Omental fat pad (tissue), 4 donors: ENCODE measurements at places on chromosomes 12 and 14. TPM values are rescaled to one million over a fixed set of nuclear protein-coding genes. Genes with fewer than 3 reads are reported as not detected.

DNA sequence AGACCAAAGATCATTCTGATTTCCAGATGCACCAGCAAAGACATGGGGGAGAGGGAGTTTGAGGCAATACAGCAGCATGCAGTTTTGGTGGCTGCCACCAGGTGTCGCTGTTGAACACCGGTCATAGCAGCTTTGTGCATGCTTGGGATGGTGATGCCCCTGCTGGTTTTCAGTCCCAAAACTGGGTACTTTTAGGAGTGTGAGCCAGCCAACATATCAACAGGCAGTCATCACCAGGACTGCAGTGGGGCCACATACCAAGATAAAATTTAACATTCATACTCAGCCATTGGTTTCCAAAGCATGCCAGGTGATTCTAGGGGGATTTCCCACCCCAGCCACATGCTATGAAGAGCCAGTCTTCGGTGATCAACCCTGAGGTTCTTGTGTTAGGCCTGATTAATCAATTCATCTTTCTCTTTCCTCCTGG is 64.2 kb downstream of the PHETA1 start:
- no peak for DNase-seq

- DNase-seq = no peak
Observed at GRCh38 chr14:21311614-21312013, 31.7 kb downstream of the RPGRIP1 start.

DNA sequence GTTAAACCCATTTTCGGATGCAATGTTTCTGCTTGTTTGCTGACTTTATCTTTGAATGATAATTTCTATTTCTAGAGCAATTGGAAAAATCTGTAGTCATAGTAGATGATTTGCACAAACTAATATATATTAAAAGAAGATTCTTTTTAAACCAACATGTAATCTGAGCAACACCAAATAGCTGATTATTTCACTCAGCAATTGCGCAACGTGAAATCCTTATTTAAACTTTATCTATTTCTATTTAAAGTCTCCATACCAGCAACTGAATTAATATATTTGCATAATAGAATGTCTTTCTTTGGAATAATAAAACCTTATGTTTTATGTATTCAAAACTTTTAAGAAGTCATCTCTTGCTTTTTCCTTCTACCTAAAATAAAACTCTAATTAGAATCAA is 1132.4 kb downstream of the FLRT2 start:
- no peak for DNase-seq

- no peak for DNase-seq
Observed at GRCh38 chr12:47964106-47964728, 821 bp downstream of the TMEM106C start.

DNA sequence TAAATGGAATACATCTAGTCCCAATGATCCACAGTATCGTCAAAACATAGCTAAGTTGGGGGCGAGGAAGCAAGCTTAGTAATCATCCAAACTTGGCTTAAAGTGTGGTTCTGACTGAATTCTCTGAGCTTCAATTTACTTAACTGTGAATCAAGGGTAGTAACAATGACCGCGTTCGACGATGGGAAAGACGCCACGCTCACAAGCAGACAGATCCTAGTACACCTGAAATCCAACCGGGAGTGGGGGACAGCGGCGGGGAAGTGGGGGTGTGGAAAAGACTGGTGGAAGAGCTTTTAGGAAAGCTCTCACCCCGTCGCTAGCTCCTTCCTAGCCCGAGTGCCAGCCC is 433 bp downstream of the COX16 start:
- no peak for DNase-seq

- DNase-seq = no peak
Observed at GRCh38 chr12:19833775-19834501, 394.6 kb downstream of the AEBP2 start.

DNA sequence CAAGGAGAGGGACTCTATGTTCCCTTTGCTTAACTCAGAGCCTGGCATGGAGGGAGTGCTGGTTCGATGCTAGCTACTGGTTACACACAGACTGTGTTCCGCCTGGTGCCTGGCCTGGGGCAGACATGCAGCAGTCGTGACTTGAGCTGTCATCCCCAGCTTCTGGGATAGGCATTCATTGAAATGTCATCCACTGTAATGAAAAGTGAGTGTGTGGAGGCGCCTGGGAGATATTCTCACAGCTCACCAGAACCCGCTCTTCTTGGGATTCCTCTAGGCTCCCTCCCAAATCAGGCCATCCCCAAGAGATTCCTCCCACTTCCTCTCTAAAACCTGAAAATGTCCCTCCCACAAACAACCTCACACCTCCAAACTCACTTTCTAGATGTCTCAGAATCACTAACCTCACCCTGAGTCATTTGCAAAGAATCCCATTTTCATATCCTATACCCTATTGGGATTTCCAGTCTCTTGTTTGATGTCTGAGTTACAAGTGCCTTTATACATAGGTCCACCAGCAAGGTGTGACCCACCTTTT is 82.8 kb downstream of the CRACR2A start:
- DNase-seq = no peak

DNA sequence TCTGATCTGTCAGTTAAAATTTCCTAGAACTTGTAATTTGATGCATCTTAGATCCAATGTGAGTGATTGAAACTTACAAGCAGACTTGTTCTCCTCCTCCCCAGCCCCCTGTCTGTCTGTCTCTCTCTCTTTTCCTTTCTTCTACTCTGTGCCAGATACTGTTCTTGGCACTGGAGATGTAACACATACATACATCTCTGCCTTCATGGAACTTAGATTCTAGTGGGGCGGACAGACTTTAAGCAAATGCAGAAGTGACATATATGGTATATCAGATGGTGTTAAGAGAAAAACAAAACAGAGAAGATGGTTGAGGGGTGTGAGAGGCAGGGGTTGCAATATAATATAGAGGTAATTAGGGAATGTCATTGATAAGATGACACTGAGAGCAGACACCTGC is 6.6 kb downstream of the CHST11 start:
- no peak for DNase-seq

- DNase-seq = no peak
Observed at GRCh38 chr12:116389990-116390389, 112.5 kb upstream of the MED13L start.

DNA sequence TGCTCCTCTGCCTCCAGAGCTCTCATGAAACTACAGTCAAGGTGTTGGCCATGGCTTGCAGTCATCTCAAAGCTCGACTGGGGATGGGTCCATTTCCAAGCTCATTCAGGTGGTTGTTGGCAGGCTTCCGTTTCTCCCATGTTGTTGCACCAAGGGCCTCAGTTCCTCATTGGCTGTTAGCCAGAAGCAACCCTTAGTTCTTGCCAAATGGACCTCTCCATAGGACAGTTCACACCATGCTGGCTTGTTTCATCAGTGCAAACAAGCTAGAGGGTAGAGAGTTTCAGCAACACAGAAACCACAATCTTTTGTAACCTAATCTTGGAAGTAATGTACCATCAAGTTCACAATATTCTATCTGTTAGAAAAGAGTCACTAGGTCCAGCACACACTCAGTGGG is 22.7 kb upstream of the PPM1A start:
- no peak for DNase-seq

- DNase-seq = no peak
Observed at GRCh38 chr14:55837467-55837866, 257.5 kb downstream of the KTN1 start.

DNA sequence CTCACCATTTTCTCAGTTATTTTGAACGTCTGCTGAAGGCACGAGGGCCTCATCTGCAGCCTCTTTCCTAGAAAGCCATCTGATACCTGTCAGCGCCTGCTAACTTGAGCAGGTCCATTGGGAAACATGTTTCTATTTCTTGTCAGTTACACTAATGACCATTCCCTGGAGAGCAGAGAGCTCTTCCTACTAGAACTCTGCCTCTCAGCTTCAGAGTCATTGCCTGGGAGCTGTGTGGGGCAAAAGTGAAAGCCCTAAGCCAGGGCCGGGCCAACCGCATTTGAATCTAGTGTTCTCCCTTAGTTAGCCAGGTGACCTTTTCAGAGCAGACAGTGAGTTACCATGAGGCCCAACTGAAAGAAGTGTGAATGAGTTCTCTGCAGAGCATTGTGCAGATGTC is 135.8 kb downstream of the EML1 start:
- DNase-seq = no peak

GRCh38 chr12:65280306-65280705 is 1.8 kb downstream of the MSRB3 start:
- DNase-seq = no peak

- no peak for DNase-seq
Observed at GRCh38 chr12:75694534-75695268, 183.3 kb upstream of the KRR1 start.

DNA sequence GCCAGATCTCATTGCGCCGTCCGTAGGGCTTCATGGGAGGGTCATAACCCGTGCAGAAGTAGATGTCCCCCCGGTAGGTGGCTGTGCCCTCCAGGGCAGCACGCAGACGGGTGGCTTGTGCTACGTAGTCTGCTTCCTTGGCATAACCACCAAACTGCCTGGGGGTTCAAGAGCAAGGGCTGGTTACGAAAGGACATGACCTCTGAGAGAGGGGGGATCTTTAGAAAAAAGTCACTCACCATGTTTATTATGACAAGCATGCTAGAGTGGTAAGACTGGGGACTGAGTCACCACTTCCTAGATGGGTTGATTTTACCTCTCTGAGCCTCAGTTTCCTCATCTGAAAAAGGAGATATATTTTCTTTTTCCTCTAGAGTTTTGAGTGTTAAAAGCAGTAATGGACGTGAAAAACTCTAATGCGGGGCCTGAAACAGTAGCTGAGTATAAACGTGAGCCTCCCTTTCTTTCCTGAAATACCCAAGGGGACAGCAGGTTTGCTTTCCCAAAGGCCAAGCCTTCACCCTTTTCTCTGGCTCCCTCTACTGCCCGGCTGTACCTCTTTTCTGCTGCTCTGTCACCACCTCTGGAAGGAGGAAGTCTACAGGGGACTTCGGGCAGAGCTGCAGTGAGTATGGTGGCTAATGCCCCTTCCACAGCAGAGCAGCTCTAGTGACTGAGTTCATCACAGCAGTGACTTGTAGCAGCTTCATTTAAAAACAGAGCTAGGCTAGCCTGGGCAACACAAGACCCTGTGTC is 23.5 kb upstream of the GPRC5D start:
- no peak for DNase-seq

- no peak for DNase-seq
Observed at GRCh38 chr14:105641075-105641937, 114.9 kb downstream of the TMEM121 start.

DNA sequence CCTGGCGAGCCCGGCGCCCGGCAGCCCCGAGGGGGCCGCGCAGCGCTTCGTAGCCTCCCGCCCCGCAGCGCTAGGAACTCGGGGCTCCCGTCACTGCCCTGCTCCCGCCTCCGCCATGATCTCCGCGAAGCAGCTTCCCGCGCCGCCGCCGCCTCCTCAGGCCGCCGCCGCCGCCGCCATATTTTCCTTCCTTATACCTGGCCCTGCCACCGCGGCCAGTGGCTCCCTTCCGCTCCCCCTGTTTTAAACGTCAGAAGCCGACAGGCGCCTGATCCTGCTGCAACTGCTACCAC is 286 bp downstream of the PPP4R3A start:
- DNase-seq = peak; percentile 27

GRCh38 chr12:93824514-93825500 is 147.6 kb downstream of the CRADD start:
- no peak for DNase-seq

Gene PRKD1
- total RNA-seq = 9.1 TPM

Gene KDM5A
- total RNA-seq = 50.7 TPM

Gene CLEC6A
- total RNA-seq = not detected

Gene TMEM121
- total RNA-seq = 3.5 TPM

Gene FAM186B
- 0.25 TPM for total RNA-seq

Gene TSPAN11
- 0.94 TPM for total RNA-seq
